NCI-H748 treated with DMSO at 0.1 percent for 48 hours (cell line): ENCODE measurements at places on chromosomes 5 and 9.

- DNase-seq = no peak
These were observed 107.3 kb upstream of the SARDH start for GRCh38 chr9:133845440-133845839.

DNA sequence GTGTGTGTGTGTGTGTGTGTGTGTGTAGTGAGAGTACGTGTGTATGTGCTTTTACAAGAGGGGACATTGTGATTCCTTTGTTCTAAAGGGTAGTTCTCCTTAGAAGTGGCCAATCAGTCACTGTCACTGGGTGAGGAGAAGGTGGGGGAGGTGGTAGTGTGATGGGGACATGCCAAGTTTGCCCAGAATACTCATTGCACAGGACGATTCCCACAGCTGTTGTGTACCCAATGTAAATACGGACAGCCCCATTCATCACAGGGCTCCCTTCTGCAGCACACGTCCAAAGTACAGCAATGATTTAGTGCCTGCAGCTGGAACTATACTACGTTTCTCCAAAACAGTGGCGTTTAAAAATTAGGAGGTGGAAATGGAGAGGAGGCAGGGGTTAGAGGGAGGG is 287.8 kb downstream of the TLR4 start:
- DNase-seq = peak; percentile 30

GRCh38 chr5:133199417-133200178 is 147.8 kb downstream of the HSPA4 start:
- no peak for DNase-seq

DNA sequence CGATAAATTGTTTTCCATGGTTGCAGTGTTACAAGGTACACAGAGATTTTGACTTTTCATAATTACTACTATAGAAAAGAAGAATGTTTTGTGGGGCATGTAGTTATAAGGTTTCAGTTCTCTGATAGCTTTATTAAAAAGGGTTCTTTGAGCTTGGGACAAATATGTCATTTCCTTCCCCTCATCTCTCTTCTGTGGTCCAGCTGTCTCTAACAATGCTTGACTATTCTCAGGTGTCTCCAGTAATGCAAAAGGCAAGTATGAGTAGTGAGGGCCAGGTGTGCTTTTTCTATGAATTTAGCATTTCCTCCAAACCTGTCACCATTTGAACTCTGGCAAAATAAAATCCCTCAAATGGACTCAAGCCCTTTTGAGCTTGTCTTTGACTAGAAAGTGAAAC is 84.3 kb downstream of the SLF1 start:
- no peak for DNase-seq

- no peak for DNase-seq
These were observed 44.8 kb downstream of the GHR start for GRCh38 chr5:42467981-42468524.

DNA sequence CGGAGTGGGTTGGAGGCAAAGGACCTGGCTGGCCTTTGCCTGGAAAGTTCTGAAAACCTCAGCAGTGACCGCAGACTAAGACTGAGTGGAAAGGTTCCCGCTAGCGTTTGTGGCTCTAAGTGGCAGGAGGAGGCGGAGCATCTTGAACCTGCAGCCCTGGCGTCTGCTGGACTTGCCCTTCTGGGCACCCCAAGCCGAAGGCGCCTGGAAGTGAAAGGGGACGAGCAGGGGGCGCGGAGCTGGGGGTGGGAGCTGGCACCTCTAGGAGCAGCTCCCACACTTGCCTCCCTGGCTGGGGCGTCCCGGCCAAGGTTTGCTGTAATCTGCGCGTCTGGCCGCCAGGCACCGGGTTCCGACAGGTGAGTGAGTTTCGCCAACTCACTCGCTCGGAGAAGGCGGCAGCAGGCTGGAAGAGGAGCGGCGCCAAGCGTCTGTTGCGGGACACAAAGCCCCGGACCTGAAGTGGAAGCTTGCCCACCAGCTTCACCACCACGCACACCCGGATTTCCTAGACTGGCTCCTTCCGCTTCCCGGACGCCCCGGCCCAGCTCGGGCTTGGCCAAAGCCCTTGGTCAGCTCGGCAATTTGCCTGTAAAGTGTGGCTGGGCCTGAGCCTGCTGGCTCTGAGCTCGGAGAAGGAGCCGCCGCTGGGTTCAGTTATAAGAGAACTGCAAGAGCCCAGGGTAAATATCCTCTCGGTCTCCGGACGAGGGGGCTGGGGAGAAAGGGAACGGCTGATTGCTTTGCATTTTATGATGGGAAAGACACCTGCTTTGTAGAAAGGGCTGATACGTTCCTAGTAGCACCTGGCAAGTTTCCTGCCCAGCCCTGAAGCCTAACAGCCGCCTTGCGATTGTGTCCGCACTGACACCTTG is at the start of gene GNA14:
GNA14 (minus strand) TSS at position 89 of the 875 bp plus-strand sequence. CDS start 529 bp downstream, outside the sequence.
- peak; percentile 30 for DNase-seq

GRCh38 chr5:43663916-43664315 is 60.9 kb downstream of the NNT start:
- no peak for DNase-seq

DNA sequence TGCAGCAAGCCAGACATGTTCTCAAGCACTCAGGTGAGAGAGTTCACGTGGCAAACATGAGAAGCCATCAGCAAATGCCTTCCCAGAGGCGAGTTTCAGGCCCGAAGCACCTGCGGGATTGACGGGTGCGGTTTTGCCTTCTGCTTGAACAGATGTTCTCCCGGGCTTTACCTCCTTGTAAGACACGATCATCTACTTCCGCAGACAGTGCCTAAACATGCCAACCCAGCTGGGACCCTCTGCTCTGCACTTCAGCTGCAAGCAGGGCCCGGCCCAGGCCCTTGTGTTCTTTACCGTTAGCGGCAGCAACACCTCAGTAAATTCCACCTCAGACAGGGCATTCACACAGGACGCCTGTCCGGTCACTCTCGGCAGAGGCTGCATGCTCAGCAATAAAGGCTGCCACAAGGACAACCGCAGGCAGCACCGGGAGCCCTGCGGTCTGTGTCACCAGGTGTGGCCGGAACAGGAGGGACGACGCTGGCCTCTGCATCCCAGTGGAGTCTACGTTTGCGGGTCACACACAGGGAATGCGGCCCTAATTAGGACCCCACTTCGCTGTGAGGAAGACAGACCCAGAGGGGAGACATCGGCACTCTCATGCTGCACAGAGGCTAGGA is 139.6 kb downstream of the ROR2 start:
- DNase-seq = no peak

DNA sequence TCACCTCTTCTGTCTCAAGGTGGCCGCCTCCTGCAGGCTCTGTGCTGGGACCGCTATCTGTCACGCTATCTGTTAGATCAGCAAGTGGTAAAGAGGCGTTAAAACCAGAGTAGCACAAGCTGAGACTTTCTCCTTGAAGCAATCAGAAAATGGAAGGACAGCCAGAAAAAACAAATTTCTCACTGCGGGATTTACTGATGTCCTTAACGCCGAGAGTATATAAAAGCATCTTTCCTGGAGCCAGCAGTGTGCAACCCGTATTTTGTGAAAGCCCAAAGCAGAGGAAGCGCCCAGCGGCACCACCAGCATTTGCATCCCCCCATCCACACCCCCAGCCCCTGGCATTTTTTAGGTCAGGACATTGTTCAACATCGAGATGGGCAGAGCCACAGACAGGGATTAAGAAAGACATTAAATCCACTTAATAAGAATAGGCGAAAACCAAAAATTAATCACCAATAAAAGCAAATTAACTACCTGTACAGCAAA is 48.6 kb downstream of the DUSP1 start:
- DNase-seq = no peak

DNA sequence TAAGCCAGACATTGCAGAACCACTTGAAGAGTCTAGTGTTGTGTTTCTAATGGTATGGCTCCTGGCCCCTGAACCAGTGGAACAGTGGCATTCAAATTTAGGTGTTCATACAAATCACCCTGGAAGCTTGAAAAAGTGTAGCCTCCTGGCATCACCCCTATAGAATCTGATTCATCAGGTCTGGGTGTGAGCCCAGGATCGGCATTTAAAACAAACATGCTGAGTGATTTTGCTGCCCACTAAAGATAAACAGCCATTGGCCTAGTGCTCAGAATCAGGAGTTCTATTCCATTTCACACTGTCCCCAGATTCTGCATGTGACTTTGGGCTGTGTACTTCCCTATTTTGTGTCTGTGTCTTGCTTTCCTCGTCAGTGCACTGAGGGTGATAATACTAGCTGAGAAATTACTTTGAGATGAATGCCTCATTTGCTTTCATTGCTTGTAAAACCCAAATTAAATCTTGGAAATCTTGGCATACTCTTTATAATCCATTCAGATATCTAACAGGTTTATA is 241.5 kb upstream of the CLINT1 start:
- no peak for DNase-seq
